ENCODE measurements at places on chromosomes 1 and 21. TPM values are rescaled to one million over a fixed set of nuclear protein-coding genes. Genes with fewer than 3 reads are reported as not detected.
A peak's percentile ranks its signal among the peaks of the same experiment; 100 is the strongest.

TCHH gene
- total RNA-seq = 0.05 TPM

SOX13 gene
- 40.7 TPM for total RNA-seq

GRCh38 chr1:158961178-158961577, 29.8 kb downstream of the PYHIN1 start:
- DNase-seq = no peak

DNA sequence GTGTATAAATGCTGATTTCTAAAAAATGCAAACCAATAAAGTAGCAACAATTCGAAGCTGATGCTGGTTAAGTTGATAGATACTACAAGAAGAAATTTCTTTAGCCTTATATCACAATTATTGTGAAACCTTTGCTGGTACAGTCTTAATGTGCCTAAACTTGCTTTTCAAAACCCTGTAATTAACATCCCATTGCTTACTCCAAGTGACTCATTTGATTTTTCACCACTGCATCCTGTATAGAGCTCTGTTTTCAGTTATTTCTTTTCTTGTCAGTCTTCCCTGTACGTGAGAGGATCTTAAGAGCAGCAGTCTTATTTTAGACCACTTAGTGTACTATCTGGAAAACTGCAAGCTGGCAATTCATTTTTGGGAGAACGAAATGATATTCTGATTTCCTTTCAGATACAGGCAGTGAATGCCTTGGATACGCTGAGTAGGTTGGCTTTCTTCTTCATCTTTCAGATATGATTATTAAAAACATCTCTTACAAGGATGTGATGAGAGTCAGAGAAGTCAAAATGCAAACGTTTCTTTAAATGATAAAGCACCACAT, 210.3 kb downstream of the KCTD3 start:
- DNase-seq = no peak

- DNase-seq = no peak
Observed at GRCh38 chr1:245207056-245207638, 52.4 kb downstream of the KIF26B start.

- DNase-seq = peak; percentile 15
Observed at GRCh38 chr1:41530411-41530810, 45.9 kb upstream of the EDN2 start.

DNA sequence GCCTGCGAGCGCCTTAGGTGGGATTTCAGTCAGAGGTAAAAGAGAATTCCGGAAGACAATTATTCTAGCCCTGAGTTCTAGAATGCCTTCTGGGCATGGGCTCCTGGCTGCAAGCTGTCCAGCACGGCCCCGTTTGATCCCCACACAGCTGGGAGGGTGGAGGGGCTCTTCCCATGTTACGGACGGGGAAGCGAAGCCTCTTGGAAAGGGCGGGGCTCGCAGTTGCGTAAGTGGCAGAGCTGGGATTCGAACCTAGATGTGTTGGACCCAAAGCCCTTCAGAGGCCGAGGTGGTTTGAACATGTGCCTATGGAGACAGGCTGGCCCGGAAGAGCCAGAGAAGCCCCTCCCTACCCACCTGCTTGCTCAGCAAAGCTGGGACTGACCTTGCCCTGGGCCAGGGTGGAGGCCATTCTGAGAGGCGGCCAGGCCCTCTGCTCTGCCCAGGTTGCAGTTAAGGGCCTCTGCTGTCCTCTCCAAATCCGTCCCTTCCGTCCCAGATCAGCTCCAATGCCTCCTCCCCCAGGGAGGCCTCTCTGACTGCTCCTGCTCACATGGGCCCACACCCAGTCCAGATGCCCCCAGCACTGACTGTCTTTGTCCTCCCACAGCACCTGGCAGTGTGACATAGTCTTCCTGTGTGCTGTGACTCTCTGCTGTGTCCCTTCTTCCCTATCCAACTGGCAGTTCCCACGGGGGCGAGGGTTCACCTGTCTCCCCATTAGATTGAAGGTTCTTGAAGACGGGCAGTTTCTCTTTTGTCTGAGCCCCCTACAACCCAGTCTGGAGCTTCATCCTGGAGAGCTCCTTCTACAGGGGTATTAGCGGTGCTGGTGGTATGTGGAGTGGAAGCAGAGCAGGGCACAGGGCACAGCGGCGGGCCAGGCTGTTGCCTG, 1.2 kb upstream of the HSPB7 start:
- DNase-seq = no peak

DNA sequence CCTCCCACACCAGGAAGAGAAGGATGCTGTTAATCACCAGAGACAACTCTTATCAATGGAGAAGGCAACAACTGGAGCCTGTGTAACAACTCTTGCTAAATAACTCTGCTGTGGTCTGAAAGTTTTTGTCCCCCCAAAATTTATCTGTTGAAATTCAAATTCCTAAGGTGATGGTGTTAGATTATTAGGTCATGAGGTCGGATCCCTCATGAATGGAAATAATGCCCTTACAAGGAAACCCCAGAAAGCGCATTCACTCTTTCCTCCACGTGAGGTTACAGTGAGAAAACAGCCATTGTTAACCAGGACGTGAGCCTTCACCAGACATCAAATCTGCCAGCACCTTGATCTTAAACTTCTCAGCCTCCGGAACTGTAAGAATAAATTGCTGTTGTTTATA, 141.9 kb upstream of the CXADR start:
- no peak for DNase-seq

FBXO44 gene
- total RNA-seq = 19.1 TPM

- DNase-seq = no peak
Observed at GRCh38 chr1:184950227-184950626, 24.1 kb downstream of the NIBAN1 start.

- DNase-seq = no peak
Observed at GRCh38 chr1:218353656-218354055, 8.5 kb downstream of the TGFB2 start.

DNA sequence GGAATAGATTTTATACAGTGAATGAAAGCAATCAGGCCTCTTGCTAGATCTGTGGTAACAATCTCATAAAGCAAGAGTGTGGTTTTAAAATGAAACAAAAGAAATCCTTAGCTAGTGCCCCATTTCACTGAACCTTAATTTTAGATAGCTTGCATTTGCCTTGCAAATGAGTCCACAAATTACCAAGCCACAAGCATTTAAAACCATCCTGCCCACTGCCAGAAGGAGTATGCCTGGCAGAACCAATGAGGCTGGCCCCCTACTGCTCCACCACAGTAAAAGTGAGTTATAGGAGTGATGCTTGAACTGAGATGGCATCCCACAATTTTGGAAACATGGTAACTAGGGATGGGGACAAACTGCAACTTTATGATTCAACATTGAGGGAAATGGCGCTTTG, 206.4 kb upstream of the LMO4 start:
- DNase-seq = no peak

RYR2 gene
- 5.9 TPM for total RNA-seq

- DNase-seq = no peak
Observed at GRCh38 chr1:233865902-233866301, 38.6 kb upstream of the SLC35F3 start.

- no peak for DNase-seq
Observed at GRCh38 chr1:153415850-153416570, at the start of gene S100A7A. Gene S100A7A (plus strand): TSS chr1:153416520. CDS start chr1:153418083, 1,563 bp downstream.

DNA sequence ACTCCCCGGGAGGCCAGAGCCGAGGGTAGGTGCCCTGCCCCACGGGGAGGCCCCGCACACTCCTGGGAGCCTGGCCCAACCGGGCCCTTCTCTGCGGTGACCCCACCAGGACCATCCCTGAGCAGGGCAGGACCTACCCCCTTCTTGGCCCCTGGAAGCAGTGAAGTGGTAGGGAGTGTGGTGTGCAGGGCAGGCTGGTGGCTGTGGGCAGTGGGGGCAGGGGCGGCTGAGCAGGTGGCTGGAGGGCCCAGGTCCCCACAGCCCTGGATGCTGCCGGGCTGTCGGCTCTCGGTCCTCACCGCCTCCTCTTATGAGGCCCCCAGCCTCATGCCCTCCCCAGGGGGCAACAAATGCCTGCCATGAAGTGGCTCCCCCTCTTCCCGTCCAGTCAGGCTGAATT, 19.5 kb downstream of the PLCH2 start:
- DNase-seq = no peak

KCNJ9 gene
- not detected for total RNA-seq

GRCh38 chr21:46029186-46029924, 47.8 kb downstream of the COL6A1 start:
- no peak for DNase-seq

TRABD2B gene
- 2.0 TPM for total RNA-seq

DNA sequence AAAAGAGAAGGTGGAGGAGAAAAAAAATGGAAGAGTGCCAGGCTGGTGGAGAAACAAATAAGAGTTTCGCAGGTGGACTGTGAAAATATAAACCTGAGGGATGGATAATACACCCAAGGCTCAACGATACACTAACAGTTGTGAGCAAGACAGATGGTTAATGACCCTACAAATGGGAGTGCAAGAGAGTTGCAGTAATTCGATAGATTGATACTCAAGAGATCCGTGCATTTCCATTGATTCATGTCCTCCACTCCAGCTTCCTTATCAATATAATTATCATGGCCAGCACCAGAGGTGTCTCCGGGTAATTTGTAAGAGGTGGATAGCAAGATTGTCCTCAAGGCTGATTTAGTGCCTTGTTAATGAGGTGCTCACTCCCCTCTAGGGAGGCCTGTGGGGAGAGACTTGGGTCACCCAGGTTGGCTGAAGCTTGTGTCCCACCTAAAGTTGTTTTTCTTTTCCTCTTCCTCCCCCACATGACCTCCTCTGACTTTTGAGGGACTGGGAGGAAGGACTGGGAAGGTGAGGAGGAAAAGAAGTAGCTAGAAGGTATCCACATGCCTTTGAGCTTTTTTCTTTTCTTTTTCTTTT, 221.8 kb upstream of the KIAA0040 start:
- no peak for DNase-seq

DNA sequence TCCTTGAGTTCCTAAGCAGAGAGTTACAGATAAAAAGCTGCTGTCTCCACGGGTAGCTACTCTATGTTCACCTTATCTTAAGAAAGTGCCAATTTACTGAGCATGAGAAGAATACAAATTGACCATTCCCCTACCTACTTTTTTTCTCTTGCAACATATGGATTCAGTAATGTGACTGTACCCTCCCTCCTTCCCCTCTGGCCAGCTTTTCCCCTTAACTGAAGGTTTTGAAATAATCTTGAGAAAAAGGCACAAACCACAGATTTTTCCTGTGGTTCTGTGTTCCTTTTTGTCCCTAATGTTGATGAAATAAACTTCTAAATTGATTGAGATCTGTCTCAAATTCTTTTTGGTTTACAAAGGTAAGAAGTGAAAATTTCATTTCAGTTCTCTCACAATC, 2.6 kb upstream of the CD2 start:
- DNase-seq = no peak

GRCh38 chr21:34536820-34537219, 24.8 kb upstream of the KCNE1 start:
- no peak for DNase-seq

KCNJ10 gene
- total RNA-seq = 0.23 TPM

CHD5 gene
- total RNA-seq = 2.1 TPM

CADM3 gene
- total RNA-seq = 10.3 TPM

GRCh38 chr1:67536957-67537666, 106.9 kb upstream of the SERBP1 start:
- no peak for DNase-seq

VASH2 gene
- total RNA-seq = 0.41 TPM

- no peak for DNase-seq
Observed at GRCh38 chr1:19067182-19067911, 110.9 kb upstream of the IFFO2 start.

GRCh38 chr1:247332215-247332622, 552 bp upstream of the ZNF496 start:
- DNase-seq = peak; percentile 77
